ENCODE measurements at places on chromosomes 4 and X. TPM values are rescaled to one million over a fixed set of nuclear protein-coding genes. Genes with fewer than 3 reads are reported as not detected.

The TCP11X2 gene
- not detected for total RNA-seq

The FRG1 gene
- 28.9 TPM for total RNA-seq

The GPR34 gene
- total RNA-seq, result 8.6 TPM

The CXorf51A gene
- total RNA-seq, result not detected

The EDA gene
- 12.8 TPM for total RNA-seq

The STK32B gene
- total RNA-seq, result 1.4 TPM

The MTCP1 gene
- 51.6 TPM for total RNA-seq

The CORIN gene
- 96.8 TPM for total RNA-seq

The DMP1 gene
- total RNA-seq, result not detected

The TASL gene
- 0.62 TPM for total RNA-seq

The IQCM gene
- not detected for total RNA-seq

The PPP1R2C gene
- not detected for total RNA-seq

The IGBP1 gene
- 59.0 TPM for total RNA-seq

The KLB gene
- 0.12 TPM for total RNA-seq

The LGI2 gene
- total RNA-seq, result 2.0 TPM

The PNMA5 gene
- not detected for total RNA-seq

The CRLF2 gene
- not detected for total RNA-seq

The RAI2 gene
- total RNA-seq, result 22.3 TPM

The KLHL4 gene
- total RNA-seq, result 0.92 TPM

The CCNI gene
- 294 TPM for total RNA-seq

The GLRA3 gene
- total RNA-seq, result not detected

The MAP7D2 gene
- 0.74 TPM for total RNA-seq

The TIMP1 gene
- 114 TPM for total RNA-seq

Data from left ventricle myocardium superior (tissue), 1 donor.